ENCODE measurements at places on chromosomes 6 and 20.
A peak's percentile ranks its signal among the peaks of the same experiment; 100 is the strongest.

GRCh38 chr20:13683833-13684232, 45.1 kb upstream of the TASP1 start:
- no peak for DNase-seq

GRCh38 chr6:42158011-42158410, 15.2 kb upstream of the GUCA1A start:
- DNase-seq: no peak

DNA sequence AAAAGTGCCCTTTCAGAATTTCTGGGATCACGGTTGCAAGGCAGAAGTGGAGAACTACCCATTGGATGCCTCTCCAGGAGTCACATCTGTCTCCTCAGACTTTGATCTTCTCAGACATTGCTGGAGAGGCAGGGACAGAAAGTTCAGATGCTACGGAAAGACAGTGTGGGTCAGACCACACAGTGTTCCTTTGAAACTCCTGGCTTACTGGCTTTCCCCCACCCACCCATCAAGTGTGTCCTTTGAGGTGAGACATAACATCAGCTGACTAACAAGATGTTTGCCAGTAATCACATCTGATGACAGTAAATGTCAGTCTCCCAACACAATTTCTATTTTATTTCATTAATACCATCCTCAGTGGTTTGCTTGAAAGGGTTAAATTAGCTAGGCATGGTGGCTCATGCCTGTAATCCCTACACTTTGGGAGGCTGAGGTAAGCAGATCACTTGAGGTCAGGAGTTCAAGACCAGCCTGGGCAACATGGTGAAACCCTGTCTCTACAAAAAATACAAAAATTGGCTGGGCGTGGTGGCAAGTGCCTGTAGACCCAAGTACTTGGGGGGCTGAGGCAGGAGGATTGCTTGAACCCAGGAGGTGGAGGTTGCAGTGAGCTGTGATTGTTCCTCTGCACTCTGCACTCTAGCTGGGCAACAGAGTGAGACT, 67.2 kb upstream of the SNX9 start:
- DNase-seq: no peak

DNA sequence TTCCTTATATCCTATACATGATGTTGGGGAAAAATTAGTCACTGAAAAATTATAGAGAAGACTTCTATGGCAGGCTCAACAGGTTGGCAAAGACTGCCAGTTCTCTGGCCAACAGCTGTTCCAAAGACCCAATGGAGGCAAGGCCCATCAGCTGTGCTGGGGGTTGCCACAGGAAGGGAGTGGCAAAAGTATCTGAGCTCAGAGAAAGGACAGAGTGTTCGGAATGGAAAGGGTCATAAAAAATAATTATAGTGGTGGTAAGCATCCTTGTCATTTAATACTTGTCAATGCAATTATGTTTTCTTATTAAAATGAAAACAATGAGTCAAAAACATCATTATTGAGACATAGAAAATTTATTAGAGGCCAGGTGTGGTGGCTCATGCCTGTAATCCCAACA, 36.1 kb downstream of the FASTKD5 start:
- DNase-seq: no peak

DNA sequence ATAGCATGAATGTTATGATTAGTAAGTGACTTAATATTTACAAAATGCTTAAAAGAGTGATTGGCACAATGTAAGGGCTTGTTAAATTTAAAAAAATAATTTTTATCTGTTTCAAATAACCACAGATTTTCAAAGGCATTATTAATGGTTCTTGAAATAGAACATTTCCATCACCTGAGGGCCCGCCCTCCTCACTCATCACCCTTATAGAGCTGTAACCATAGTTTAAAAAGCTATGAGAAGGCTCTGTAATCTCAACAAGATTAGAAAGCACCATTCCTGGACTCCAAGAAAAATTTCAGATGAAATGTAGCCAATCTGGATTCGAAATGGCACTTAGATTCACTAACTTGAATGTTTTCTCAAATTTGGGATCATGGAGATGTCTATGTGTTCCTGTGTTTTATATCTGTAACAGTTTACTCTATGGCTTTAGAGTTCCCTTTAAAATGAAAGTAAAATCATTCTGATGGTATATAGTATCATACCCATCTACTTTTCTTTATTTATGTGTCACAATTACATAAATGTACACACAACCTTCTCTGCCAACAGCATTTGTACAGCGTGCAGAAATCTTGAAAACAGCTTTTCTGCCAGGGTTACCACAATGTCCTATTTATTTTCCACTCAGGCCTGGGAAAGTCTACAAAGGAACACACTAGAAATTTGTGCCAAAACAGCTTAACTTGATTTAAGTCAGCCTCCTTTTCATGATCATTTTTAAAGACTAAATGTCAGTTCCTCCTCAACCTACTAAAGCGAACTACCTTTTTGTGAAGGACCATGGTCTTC, 207.7 kb downstream of the TBX18 start:
- no peak for DNase-seq

GRCh38 chr20:364905-365794, 15.4 kb upstream of the TRIB3 start:
- no peak for DNase-seq

DNA sequence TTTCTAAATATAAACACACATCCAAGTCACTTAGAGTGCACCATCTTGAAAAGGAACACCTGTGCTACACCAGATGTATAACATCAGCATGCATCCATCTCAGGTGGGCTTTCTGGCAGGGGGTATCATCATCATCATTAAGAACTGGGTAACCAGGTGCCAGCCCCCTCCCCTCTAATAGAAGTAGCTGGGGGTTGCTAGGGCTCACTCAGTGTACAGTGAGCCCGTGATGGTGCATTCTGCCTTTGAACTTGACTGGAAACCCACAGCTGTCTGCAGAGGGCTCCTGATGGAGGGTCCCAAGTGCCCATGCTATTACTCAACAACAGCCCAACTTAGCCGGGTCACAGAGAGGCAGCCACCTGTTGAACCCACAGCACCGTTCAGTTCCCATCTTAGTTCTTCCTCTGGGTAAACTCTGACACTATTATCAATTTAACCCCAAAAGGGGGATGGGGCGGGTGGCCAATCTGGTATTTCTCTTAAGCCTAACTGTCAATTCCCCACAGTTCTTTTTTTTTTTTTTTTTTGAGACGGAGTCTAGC, 32.7 kb upstream of the CCND3 start:
- no peak for DNase-seq

DNA sequence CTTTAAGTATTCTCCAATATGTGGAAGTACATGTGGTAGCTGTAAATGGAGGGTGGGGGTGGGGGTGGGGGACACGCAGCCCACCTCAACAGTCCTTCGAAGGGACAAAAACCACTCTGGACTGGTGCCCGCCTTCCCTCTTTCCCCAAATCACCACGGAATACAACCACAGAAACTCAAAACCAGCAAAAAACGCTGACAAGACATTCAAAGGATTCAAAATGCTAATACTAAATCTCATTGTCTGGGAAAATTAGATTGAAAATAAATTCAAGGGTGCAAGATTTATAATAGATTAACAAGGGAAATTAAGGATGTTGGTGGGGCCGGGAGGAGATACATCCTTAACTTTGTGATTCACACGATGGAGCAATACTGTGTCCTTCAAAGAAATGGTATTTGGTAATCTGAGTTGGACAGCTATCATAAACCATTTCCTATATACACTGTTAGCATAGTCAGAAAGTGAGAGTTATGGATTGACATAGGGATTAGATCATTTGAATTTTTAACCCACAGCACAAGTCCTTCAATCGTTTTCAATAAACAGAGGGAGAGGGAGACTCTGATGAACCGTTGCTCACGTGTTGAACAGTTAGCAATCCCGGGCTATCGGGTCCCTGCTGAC, 766 bp upstream of the TBC1D22B start:
- no peak for DNase-seq

GRCh38 chr6:22917344-22917743, 348.0 kb downstream of the HDGFL1 start:
- DNase-seq: no peak

DNA sequence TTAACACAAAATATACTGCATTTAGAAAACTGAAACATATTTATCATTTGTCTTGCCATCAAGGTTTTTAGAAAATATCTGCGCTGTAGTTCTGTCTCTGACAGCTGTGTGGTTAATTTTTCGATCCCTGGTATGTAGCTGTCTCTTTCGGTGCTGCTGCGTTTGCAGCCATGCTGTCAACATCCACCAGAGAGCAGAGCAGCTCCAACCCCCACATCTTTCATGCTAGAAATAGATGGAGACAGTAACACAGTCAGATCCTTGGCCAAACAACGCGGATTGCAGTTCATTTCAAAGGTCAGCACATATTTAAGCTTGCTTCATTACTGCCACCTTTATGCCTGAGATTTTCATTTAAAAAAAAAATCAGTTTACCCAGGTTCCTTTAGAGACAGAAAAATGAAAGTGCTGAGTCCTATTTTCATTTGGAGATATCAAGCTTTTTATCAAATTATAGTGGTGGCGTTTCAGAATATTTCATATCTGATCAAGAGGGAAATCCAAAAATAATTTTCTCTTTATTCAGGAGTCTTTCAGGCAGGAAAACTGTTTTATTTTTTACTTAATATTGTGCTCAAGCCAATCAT, 157.7 kb upstream of the MMS22L start:
- DNase-seq: peak; percentile 18

DNA sequence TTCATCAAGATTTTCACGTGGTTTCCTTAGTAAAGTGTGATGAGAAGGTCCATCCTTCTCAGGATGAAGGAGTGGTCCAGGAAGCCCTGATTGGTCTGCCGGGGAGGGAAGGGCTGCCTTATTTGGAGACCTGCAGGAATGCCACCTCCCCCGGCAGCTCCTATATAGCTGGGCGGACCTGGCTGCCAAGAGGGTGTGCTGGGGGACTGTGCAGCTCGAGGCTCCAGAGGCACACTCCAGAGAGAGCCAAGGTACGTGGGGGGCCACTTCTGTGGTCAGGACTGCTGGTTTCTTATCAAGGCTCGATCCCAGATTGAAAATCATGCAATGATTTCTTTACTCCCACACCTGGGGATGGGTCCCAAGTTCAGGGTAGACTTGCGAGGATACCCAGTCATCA, at the start of gene PRND:
TSS of gene PRND (plus strand) at position 191 of the 400 bp plus-strand sequence. CDS start 2,643 bp downstream, outside the sequence.
- no peak for DNase-seq

DNA sequence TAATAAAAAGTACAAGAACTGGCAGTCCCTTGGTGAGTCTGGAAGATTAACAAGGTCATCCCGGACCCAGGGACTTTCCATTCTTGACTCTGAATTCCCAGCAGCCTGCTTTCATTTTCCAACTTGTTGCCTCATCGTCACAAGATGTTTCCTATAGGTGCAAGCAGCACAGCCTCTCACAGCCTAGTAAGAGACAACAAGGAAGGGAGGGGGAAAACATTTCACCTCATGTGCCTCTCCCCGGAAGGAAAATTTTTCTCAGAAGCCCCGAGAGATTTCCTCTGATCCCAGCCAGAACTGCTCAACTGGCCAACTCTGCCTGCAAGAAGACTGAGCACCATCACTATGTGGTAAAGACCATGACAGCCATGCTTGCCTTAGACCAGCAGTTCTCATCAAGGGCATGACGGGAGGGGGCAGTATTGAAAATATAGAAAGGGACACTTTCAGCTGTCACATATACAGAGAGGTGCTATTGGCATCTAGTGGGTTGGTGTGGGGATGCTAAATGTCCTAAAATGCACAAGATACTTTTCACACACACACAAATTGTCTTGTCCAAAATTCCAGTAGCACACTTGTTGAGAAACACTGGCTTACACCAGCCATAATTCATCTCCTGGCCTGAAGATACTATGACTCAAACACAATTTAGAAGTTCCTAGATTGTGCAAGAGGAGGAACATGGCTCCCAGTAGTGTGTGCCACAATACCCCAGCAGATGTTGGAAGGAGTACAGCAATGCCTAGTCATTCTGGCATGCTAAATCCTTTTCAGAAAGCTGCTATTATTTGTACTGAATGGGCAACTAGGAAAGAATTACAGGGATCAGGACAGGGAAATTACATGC, 10.8 kb upstream of the WTAP start:
- DNase-seq: peak; percentile 46

DNA sequence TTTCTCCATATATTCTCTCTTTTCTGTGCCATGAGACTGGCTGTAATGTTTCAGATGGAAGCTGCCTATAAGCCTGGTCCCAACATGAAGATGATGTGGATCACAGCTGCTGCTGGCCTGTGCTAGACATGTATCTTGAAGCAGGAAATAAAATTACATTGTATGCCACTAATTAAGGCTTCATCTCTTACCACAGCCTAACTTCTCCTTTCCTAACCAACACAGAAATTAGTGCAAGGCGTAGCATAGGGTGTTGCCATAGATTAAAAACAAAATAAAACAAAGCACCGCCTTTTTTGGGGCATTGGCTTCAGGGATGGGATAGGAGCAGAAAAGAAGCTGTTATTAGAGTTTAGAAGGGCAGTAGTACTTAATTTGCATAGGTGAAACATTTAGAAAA, 4.7 kb upstream of the SLC17A4 start:
- no peak for DNase-seq

DNA sequence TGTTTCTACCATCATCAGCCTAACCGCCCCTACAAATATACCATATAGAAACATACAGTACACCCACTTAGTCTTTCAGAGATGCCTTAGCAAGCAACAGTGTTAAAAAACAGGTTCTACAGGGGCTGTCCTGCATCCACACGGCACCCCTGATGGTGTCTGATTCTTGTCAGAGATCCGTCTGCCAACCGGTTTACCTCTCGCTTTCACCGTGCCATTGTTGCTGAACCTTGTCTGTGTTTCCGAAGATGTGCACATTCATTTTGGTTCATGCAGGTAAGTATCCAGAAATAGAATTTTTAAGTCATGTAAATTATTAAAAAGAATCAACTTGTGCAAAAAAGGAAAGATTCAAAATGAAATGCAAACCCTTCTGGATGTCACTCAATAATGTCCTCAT, 52.9 kb downstream of the EPHA7 start:
- no peak for DNase-seq

GRCh38 chr20:3092611-3093379, 8.3 kb upstream of the AVP start:
- no peak for DNase-seq

GRCh38 chr6:119161438-119161837, 83.0 kb upstream of the FAM184A start:
- no peak for DNase-seq

GRCh38 chr6:110646951-110647910, 168.0 kb downstream of the CDK19 start:
- DNase-seq: no peak

DNA sequence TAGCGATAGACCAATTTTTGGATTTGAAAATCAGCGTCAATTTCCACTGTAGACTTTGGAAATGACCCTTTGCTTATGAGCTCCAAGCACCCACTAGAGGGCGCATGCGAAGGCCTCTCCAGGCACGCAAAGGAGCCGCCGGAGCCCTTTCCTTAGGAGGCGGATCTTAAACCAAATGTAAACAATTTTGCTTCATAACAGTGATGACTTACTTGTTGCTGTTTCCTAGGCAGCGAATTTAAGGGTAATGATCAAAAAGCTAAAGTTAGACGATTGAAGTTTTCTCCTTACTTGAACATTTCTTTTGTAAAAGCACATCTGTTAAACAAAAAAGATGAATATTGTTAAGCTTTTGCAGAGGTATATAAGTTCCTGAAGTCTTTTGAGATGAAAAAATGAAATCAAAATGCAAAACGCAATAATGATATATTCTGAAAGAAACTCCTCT, 29.2 kb upstream of the EXOC2 start:
- DNase-seq: peak; percentile 64

GRCh38 chr6:170459451-170459850, 93.7 kb downstream of the PSMB1 start:
- peak; percentile 8 for DNase-seq

- DNase-seq: no peak
Measured at GRCh38 chr20:40634891-40635290, 54.1 kb downstream of the MAFB start.
